ENCODE measurements at places on chromosomes 16 and 17.

GRCh38 chr17:79374087-79374689 is 236.7 kb downstream of the RBFOX3 start:
- DNase-seq, result no peak

DNA sequence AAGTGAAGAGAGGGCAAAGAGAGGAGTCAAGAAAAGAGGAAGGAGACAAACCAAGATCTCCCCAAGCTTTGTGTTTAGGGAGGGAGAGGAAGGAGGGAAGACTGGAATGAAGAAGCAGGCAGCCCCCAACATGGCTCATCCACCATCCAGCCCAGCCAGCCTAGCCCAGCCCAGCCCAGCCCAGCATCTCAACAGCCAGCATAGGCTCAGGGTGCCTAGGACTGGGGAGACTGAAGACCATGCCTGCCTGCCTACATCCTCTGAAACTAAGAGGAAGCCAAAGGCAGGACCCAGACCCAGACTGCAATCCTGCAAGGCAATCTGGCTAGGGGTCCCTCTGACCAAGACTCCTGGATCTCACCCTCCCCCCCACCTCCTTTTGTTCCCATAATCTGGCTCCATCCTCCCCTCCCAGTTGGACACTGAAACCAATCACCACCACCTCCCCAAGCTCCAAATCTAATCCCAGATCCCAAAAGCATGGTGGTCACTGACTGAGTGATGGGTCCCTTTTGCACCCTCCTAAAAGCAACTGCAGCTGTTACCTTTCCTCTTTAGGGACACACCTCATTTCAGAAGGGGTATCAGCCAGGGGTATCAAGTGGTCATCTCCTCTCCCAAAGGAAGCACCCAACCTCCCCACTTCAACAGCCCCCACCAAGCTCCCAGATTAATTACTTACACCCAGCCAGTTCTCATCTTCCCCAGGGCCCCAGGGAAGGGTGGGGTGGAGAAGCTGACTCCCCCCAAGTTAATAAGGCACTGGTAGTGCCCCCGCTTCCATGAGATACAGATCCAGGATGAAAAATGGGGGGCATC is 1.2 kb downstream of the HDAC5 start:
- no peak for DNase-seq

GRCh38 chr17:12726131-12726530 is 60.4 kb downstream of the MYOCD start:
- DNase-seq, result no peak

DNA sequence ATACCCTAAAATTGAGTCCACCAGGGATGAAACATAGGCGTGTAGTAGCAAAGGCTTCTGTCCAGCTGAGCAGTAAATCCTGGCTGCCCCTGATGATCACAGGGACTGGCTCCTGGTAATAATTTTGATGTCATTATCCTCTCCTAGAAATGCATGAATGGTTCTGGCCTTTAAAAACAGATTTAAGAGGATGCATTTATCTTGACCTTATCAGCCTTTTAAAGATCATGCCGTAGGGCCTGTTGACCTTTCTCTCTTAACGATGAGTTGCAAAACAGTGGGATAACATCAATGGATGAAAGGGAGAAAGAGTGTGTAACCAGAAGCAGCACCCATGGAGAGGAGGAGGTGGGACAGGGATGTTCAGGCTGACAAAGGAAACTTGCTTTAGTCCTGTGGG is 128.5 kb downstream of the CA10 start:
- DNase-seq, result no peak

- DNase-seq, result no peak
Measured at GRCh38 chr17:37555386-37555785, 53.8 kb downstream of the SYNRG start.

DNA sequence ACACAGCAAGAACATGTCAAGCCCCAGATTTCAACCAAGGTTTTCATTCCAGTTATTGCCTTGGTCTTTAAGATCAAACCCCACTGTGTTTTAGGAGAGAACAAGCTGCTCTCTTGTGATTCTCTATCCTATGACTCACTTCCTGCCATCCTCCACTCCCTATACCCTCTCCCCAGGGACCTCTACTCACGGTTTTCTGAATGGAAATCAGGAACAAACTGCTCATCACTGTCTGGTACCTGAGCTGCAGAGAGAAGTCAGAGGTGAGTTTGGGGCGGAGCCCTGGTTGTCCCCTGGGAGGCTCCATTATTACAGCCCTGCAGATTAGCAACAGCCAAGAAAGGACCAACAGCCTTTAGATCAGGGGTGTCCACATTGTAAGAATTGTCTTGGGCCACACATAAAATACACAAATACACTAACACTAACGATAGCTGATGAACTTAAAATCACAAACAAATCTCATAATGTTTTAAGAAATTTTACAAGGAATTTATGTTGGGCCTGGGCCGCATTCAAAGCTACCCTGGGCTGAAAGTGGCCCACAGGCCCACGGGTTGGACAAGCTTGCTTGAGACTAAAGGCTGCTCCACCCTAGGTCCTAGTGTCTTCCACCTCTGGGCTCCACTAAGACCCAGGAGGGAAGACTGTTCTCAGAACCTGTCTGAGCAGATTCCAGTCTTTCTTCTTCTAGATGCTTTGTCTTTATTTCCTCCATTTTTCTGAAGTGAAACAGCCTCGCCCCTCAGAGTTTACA is 9.7 kb downstream of the ETV4 start:
- no peak for DNase-seq

DNA sequence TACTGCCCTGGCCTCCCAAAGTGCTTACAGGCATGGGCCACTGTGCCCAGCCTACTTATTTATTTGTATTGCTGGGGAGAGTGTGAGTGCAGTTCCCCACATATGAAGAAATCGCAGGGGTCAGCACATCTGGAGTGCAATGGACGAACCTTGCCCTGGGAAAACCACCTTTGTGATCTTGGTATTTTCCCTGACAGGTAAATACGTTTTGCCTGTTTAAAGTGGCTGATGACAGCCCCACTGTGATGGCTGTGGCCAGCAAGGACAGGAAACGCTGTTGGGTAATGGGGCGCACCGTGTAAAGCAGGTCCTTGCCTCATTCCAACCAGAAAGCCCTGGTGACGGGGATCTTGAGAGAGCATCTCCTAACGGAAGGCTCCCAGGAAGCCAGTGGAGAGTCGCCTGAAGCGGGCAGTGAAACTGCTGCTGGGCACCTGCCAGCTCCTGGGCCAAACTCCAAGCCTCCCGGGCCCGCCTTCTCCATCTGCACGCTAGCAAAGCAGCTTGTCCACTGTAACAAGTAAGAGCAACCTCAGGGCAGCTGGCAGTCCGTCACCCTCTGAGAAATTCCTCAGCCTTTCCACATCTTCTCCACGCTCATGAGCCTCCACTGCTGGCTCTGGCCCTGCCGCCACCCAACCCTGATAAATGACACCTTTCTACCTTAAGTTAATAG is 17.5 kb downstream of the EMC8 start:
- DNase-seq, result no peak

- DNase-seq, result no peak
Measured at GRCh38 chr16:82655072-82655714, 28.4 kb downstream of the CDH13 start.

DNA sequence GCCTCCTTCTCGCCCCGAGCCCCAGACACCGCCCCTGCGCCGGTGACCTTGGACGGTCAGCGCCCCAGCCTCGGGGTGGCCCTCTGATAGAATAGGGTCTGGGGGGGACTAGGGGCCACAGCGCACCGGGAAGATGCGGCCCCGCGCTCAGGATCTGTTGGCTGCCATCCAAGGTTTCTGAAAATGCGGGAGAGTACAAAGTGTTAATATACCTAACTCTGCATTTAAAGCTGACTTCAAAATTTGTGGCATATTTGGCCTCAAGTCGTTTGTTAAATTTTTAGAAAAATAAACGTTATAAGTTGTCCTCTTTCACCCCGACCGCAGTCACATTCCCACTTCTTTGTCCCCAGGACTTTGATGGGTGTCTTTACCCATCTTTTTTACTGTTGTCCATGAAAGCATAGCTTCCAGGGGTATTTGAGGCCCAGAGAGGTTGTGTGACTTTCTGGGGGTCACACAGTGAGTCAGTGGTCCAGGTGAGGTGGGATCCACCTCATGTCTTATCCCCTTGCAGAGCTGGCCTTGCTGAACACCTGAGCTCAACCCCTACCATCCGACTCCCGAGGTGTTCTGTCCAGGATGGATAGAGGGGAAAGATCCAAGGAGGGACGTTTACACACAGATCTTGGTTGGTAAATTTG is 796 bp downstream of the NT5M start:
- DNase-seq, result no peak

DNA sequence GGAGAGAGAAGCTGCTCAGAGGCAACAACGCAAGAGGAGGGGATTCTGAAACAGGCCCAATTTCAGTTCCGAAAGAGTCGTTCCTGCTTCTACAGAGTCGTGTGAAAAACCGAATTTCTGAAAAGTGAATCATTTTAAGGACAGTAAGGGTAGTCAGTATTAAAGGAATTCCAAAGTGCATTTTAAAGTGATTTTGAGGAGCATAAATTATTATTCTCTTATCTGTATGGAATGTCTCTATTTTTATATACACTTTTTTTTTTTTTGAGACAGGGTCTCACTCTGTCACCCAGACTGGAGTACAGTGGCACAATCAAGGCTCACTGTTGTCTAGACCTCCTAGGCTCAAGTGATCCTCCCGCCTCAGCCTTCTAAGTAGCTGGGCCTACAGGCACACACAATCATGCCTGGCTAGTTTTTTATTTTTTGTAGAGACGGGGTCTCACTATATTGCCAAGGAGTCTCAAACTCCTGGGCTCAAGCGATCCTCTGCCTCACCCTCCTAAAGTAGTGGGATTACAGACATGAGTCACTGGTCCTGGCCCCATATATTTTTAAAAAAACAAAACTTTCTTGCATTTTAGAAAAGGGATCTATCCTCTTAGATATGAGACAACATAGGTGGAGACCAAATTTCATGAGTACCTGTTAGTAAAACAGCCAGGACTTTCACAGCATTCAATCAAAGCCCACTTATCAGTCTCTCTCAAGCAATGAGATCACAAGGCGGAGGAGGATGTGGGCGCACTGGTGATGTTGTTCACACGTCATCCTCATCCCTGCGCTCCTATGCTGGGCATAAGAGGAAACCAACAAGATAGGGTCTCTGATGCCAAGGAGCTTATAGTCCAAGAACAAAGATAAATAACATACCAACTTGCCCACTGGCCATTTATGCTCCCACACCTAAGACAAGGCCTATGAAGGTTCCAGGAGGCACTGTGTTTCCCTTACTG is 53.2 kb downstream of the SMG6 start:
- no peak for DNase-seq

- DNase-seq, result no peak
Measured at GRCh38 chr17:67733449-67733848, 15.7 kb downstream of the NOL11 start.

- DNase-seq, result no peak
Measured at GRCh38 chr17:38329808-38330730, 13.7 kb downstream of the GPR179 start.

DNA sequence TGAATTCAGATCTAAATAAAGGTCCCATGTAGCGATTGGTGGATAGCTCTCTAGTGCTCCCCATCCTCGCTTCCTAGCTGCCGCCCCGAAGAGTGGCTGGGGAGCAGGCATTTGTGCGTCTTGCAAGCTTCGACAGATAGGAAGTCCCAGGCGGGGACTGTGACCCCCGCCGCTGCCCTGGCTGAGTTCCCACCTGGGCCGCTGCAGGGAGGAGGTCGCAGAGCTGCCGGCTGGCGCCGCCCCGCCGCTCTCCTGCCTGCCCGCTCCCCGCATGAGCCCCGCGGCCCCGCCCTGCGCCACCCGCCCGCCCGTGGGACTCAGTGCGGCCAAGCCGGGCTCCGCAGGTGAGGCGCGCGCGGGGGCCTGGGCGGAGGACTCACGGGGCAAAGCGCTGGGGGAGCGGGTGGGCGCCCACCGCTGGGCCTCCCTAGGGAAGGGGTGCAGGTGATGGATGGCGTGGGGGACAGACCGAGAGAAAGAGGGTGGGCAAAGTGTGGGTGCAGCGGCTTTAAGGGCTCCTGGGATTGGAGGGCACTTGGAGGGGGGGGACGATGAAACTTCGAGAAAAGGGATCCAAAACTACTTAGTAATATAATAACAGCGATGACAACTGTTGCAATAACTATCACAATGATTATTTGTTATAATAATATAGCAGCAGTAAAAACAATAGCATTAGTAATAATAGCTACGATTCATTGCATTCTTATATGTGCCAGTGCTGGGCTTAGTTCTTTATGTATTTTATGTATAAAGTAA is at the start of gene OTOA:
Gene OTOA, plus strand, starts transcription at position 80 of the 759 bp plus-strand sequence. CDS start 14,547 bp downstream, outside the sequence.
- DNase-seq, result no peak

DNA sequence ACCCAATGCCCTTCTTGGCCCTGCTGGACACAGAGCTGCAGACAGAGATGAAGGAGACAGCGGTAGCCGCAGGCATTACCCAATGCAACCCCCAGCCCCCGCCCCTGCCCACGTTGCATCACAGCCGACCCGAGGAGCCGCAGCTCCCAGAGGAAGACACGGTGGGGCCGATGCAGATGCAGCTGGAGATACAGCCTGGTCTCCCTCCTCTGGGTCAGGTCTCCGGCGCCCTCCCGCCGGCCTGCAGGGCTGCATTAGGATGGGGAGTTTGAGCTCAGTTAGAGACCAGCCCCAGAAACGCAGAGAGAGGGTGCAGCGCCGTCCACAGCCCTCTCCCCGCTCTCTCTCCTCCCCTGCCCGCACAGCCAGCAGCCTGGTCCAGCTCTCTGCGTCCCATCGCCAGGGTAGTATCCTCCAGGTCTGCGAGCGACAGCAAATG is 19.4 kb upstream of the UBE2I start:
- no peak for DNase-seq

- no peak for DNase-seq
Measured at GRCh38 chr16:86511317-86512161, 1.2 kb downstream of the FOXF1 start.

- DNase-seq, result no peak
Measured at GRCh38 chr17:8052256-8053252, 13.7 kb downstream of the ALOX15B start.

GRCh38 chr16:77991701-77992100 is 30.6 kb upstream of the CLEC3A start:
- DNase-seq, result no peak

DNA sequence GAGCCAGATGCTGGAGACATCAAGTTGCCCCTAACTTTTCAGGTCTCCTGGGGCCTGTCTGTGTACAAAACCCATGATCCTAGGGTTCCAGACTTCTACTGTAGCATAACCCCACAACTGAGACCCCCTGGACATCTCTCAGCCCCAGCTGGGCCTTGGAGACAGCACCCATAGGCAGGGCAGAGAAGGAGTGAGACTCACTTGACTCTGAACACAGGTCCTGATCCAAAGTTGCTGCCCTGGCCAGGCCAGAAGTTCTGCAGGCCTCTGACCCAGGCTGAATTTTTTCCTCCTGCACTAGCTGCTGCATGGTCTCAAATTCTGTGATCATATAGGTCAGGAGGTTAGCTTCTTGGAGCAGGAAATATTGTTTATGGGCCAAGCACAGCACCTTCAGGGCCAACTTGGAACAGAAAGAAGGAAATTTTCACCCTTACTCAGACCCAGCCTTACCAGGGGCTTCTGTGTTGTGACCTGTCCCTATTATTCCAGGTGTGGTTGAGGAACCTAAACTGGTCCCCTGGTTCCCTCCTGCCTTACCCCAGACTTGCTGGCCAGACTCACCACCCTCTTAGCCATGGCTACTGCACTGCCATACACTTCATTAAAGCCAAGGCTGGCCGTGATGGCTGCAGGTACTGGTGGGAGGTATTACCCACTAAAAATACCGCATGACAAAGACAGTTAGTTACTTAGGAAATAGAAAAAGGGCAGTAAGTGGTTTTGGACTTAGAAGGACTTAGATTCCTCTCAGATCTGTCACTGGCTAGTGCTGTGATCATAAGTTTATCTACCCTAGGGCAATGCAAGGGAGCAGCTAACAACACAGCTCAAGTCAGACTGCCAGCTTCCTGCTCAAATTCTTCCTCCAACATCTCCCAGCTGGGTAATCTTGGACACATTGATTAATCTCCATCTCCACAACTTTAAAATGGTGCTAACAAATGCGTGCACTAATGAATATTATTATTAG is 2180.1 kb downstream of the TP53TG3F start:
- no peak for DNase-seq

Data from neural crest cell (in vitro differentiated cells).